ENCODE measurements at places on chromosomes 5 and 9. TPM values are rescaled to one million over a fixed set of nuclear protein-coding genes. Genes with fewer than 3 reads are reported as not detected.

GRCh38 chr9:20314981-20315380 is 307.3 kb downstream of the MLLT3 start:
- no peak for DNase-seq

DNA sequence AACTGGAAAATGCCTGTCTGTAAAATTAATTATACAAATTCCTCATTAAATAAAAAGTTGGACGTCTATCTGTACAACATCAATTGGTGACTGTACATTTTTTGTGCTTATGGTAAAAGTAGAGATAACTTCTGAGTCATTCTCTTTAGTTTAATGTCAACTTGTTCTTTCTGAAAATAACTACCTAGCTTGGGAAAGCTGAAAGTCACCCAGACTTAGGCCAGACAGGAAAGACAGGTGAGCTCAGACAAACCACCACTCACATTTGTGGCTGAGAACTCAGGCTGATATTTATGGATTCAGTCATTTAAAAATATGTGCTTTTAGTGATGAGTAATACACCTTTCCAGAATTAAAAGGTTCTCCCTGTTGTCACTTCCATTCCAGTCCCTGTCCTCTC is 31.9 kb upstream of the ENTREP1 start:
- no peak for DNase-seq

- DNase-seq, result no peak
These were observed 126.7 kb downstream of the OLFM1 start for GRCh38 chr9:135214054-135214640.

DNA sequence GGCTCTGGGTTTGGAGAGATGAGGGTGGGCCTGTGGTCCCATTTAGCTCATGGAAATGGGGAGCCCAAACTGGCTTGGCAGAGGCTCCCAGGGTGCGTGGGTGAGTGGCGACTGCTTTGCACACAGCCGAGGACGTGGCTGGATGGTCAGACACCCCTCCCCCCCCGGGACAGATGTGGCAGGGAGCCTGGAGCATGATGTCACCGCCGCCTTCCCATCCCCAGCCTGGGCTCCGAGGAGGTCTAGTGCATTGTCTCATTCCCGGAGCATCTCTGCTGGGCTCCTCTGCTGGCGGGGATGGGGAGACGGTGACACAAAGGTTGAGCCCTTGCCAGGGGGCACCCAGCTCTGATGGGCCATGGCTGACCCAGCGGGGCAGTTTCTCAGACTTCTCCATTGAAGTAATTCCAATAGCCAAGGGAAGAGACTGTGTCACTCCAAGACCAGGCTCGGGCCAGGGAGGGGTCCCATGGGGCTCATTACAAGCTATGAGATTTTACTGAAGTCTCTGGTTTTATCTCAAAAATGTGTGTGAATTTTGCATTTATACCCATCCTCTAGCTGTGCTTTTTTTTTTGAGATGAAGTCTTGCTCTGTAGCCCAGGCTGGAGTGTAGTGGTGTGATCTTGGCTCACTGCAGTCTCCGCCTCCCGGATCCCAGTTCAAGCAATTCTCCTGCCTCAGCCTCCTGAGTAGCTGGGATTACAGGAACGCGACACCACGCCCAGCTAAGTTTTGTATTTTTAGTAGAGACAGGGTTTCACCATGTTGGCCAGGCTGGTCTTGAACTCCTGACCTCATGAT is 36.1 kb downstream of the HMCN2 start:
- DNase-seq, result no peak

DNA sequence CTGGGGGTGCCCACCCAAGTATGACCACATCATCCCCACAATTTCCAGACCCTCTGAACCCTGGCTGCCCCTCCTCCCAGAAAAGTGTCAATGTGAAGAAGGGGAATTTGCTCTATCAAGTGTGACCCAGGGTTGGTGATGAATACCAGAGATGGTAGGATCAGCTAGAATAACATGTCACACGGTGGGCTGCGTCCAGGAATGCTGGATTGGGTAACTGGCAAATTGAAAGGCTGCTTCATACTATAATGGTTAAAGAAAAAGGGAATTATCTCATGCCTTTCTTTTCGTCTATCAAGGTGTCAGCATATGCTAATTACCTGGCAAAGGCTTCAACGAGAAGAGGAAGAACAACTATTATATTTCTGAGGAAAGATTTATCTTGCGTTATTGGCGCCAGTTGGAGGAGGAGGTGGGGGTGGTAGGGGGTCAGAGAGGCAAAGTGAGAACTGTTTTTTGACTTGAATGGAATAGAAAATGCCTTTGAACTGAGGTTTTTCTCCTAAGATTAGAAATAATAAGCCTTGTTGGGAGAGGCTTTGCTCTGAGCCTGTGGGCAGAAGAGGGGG is 27.8 kb upstream of the ARAP3 start:
- no peak for DNase-seq

- no peak for DNase-seq
These were observed 209.4 kb upstream of the IL12B start for GRCh38 chr5:159539678-159540077.

GRCh38 chr5:135878156-135878620 is 17.5 kb downstream of the IL9 start:
- no peak for DNase-seq

- DNase-seq, result no peak
These were observed 15.3 kb downstream of the BRD3 start for GRCh38 chr9:134052491-134052890.

The SYNPO gene
- 128 TPM for total RNA-seq

The FBP2 gene
- total RNA-seq, result not detected

The TNFSF15 gene
- under 0.01 TPM for total RNA-seq

The SPATA31D1 gene
- total RNA-seq, result not detected

Measured in ascending aorta (tissue), 2 donors.